ENCODE measurements at places on chromosomes 2 and 18. TPM values are rescaled to one million over a fixed set of nuclear protein-coding genes. Genes with fewer than 3 reads are reported as not detected.
A peak's percentile ranks its signal among the peaks of the same experiment; 100 is the strongest.

DNA sequence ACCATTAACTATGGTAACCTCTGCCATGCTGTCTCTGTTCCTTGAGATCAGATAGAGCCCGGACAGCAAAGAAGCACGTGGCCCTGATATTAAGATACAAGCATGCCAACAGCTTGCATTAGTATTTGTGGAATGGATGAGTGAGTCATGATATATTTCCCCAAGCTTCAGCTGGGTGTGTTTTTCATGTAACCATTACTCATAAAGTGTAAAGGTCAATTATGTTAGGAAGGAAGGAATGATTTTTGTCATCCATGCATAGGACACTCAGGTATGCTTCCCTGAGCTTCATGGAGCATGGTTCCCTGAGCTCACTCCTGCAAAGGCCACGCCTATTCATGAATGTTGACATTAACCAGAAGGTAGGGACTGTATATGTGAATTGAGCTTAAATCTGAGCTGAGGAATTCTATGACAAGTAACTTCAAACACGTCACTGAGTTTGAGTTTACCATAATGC, 74.6 kb downstream of the ARL4C start:
- no peak overlapping the region for H3K27ac ChIP-seq
- H3K36me3 ChIP-seq, result no peaks in the 10 kb centered on the region
- H3K4me1 ChIP-seq, result peaks cover 9% of the 10 kb centered on the region
- no peak overlapping the region for H3K4me3 ChIP-seq
- H3K27me3 ChIP-seq, result no peaks in the 10 kb centered on the region
- peak; percentile 89 for DNase-seq

DNA sequence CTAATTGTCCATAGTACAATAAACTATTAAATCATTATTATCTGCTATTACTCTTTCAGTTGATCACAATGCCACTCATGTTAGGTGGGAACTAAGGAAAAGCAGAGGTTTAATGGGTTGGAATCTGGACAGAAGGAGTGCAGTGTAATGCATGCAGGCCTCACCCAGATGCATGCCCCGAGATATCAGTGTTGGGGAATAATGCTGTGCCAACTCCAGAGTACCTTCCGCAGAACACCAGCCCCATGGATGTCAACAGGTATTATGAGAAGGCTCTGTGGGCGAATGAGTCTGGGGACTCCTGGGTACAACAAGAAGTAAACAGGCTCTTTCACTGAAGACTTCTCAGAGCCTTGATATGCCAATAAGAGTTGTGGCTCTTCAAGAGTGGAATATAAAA, 377.4 kb downstream of the ALK start:
- H3K4me1 ChIP-seq, result no peaks in the 10 kb centered on the region
- H3K27ac ChIP-seq, result no peak overlapping the region
- peaks cover 2% of the 10 kb centered on the region for H3K27me3 ChIP-seq
- no peaks in the 10 kb centered on the region for H3K36me3 ChIP-seq

- H3K27me3 ChIP-seq, result no peaks in the 10 kb centered on the region
- no peak for DNase-seq
- H3K4me1 ChIP-seq, result no peaks in the 10 kb centered on the region
- H3K36me3 ChIP-seq, result no peaks in the 10 kb centered on the region
- H3K4me3 ChIP-seq, result no peak overlapping the region
These were observed 36.4 kb downstream of the FOXI3 start for GRCh38 chr2:88416016-88416663.

Gene TMEM198
- 9.6 TPM for polyA plus RNA-seq

DNA sequence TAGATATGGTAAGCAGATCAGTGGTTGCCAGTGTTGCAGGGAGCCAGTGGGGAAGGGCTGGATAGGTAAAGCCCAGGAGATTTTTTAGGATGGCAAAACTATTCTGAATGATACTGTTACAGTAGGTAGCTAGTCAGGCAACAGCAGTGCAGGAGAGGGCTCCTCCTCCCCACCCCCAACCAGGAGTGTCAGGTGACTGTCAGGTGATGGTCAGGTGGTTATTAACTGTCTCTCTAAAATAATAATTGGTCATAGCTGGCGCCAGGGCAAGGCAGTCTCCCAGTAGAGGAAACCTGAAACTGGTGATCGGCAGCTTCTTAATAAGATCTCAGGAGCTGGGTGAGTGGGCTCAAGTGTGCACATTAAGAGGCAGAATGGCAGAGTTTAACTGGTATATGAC, 201.6 kb upstream of the PARD3B start:
- no peak for DNase-seq
- H3K4me1 ChIP-seq, result no peaks in the 10 kb centered on the region
- no peak overlapping the region for H3K27ac ChIP-seq

DNA sequence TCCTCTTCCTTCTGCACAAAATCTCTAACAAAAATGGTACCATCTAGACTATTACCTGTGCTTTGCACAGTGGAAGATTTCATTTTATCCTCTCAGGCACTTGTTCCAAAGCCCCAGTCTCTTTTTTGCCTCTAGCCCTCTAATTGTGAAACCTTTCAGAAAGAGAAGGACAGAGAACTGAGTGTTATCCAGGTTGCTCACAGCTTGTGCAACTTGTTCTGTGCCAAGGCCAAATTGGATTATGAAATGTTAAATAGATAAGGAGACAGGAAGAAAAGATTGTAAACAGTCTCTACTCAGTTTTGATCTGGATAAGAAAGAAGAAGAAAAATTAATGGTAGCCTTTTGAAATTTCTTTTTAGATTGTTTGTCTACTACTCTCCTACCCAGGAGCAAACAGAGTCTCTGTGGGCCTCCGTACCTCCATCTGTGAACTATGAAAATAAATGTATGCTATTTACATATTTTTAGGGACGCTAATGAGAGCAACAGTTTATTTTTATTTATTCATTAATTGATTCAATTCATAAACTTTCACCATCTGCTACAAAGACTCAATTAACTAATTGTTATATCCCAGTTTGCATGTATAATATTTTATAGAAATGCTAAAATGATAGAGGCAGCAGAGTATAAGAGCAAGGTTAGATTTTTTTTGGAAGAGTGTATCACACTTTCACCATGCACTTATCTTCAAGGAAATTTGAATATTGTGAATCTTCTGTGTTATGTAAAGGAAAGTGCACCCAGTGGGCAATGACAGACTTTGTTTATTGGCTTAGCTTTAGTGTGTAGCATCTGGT, 339.0 kb upstream of the ETAA1 start:
- H3K27me3 ChIP-seq, result no peaks in the 10 kb centered on the region
- no peaks in the 10 kb centered on the region for H3K4me1 ChIP-seq
- peak; percentile 25 for DNase-seq
- H3K36me3 ChIP-seq, result no peaks in the 10 kb centered on the region

- H3K27me3 ChIP-seq, result peaks cover 9% of the 10 kb centered on the region
- DNase-seq, result no peak
- H3K4me1 ChIP-seq, result no peaks in the 10 kb centered on the region
These were observed 416.7 kb downstream of the MTX2 start for GRCh38 chr2:176685908-176686307.

DNA sequence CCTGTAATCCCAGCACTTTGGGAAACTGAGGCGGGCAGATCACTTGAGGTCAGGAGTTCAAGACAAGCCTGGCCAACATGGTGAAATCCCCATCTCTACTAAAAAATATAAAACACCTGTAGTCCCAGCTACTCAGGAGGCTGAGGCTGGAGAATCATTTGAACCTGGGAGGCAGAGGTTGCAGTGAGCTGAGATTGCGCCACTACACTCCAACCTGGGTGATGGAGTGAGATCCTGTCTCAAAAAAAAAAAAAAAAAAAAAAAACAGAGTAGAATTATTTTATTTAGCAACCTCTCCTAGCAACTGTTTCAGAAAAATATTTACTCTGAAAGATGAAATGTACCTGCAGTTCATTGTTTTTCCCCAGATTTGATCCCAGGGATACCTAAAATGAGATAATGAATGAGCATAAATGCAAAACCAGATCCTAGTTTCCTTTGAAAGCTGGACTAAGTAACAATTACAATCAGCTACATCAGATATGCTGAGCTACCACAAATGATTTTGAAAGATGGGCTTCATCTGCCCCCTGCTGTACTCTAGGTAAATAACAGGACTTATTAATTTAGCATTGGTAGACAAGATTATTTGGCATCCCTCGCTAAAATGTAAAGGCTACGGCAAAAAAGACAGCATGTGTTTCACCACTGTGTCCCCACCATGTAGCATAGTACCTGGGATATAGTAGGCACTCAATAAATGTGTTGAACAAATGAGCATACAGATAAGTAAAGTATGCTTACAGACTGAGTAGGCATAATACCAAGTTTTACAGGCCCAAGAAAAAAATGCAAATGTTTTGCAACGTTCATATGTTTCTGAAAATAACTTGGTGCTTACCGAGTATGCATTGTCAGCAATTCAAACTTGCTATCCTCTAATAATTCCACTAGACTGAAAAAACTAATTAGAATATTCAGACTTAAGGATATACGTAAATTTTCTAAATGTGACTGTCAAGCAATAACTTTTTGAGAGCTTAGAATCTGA, 102.5 kb downstream of the ATL2 start:
- H3K4me1 ChIP-seq, result no peaks in the 10 kb centered on the region
- H3K27me3 ChIP-seq, result no peaks in the 10 kb centered on the region
- peak; percentile 33 for DNase-seq
- no peak overlapping the region for H3K27ac ChIP-seq

Gene UGT1A3
- 0.22 TPM for polyA plus RNA-seq

Gene SLC16A14
- polyA plus RNA-seq, result 0.27 TPM

Gene RTKN
- 94.1 TPM for polyA plus RNA-seq

Gene PTMA
- polyA plus RNA-seq, result 1,019 TPM

DNA sequence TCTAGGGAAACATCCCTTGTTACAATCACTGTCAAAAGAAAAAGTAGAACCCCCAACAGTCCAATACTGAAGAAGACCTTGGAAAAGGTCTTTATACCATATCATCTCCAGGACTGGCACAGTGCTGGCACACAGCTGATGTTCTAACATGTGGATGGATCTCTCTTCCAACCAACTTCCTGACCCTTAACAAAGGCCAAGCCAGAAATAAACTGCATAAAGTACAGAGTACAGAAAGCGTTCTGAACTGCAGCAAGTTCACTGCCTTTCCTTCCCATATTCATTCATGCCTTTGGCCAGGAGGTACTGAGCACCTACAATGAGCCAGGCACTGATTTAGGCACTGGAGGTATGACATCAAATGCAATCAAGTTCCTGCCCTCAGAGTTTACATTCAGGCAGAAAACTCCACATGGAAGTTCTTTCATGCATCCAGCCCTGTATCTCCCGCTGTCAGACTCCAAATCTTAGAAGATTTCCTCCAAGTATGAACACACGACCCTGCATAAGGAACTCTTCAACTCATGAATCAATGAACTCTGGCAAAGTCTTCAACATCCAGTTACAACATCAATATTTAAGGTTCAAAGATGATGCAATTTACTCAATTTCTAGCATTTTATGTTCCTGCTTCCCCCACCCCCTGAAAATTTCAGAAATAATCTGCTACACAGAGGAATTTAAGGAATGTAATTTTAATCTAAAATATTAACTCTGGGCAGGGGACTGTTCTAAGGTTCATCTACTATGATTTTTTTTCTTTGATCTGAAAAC, 33.8 kb downstream of the ACVR1 start:
- H3K4me1 ChIP-seq, result peaks cover 7% of the 10 kb centered on the region
- peaks cover 8% of the 10 kb centered on the region for H3K36me3 ChIP-seq
- no peaks in the 10 kb centered on the region for H3K27me3 ChIP-seq
- no peak for DNase-seq

DNA sequence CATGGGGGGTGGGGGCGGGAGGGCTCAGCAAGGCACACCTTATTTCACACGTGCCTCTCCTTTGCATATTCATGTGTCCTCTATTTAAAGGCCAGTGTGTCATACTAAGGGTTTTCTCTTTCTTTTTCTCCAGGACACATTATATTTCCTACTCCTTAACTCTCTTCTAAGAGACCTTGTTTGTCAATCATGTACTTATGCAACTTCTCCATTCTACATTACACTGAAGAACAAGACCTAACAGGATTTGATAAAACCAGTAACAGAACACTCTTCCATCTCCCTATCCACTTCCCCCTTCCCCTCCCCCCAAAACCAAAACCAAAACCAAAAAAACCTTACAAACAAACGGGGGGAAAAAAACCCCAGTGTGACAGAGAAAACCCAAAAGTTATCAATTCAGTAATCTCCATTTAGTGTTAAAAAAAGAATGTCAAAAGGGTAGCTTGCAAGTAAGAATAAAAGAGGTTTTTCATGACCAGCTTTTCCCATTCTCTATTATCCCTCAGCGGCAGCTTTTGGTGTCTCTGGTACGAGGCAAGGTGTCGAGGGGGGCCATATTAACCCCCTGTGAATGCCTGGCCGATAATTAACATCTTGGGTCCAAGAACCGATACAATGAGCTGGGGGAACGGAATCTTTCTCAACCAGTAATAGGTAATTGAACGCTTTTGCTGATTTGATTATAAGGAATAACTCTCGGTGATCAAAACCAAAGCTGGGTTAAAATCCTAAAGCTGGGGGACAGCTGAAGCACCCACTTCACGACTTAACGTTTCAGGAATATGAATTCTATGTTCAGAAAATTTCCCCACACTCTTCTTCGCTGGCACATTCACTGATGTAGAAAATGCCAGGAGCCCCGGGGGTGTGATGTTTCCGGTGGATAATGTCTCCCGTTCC, 191.0 kb upstream of the TCF4 start:
- H3K36me3 ChIP-seq, result no peaks in the 10 kb centered on the region
- no peak overlapping the region for H3K4me3 ChIP-seq
- H3K4me1 ChIP-seq, result no peaks in the 10 kb centered on the region
- H3K27me3 ChIP-seq, result no peaks in the 10 kb centered on the region

- peaks cover 13% of the 10 kb centered on the region for H3K4me1 ChIP-seq
- H3K27ac ChIP-seq, result peak overlapping the region; percentile 65
- DNase-seq, result peak; percentile 35
- H3K36me3 ChIP-seq, result no peaks in the 10 kb centered on the region
These were observed 70.0 kb downstream of the MBP start for GRCh38 chr18:77062518-77063003.

Gene BMPR2
- 2.5 TPM for polyA plus RNA-seq

GRCh38 chr2:98894331-98895000, 41.6 kb downstream of the CRACDL start:
- no peak overlapping the region for H3K27ac ChIP-seq
- no peak for DNase-seq
- no peaks in the 10 kb centered on the region for H3K36me3 ChIP-seq

DNA sequence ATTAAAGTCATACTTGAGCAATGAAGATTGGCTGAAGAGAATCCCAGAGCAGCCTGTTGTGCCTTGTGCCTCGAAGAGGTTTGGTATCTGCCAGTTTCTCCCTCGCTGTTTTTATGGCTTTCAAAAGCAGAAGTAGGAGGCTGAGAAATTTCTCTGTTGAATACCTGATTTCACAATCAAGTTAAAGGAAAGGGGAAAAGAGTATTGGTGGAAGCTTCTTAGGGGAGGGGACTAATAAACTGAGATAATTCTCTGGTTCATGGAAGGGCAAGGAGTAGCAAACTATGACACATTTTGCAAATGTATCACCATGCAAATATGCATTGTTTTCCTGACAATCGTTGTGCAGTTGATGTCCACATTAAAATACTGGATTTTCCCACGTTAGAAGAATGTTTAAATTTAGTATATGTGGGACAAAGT, at the start of gene IL1B:
TSS of gene IL1B (minus strand) at position 85 of the 423 bp plus-strand sequence. CDS start 550 bp downstream, outside the sequence.
- H3K27me3 ChIP-seq, result no peaks in the 10 kb centered on the region
- H3K4me1 ChIP-seq, result no peaks in the 10 kb centered on the region
- H3K27ac ChIP-seq, result no peak within 1 kb of the TSS
- no peak within 1 kb of the TSS for H3K4me3 ChIP-seq
- no peak for DNase-seq

Measured in small intestine (tissue), 16 donors.